HS-5 (cell line): ENCODE measurements at places on chromosomes 4 and X.
A peak's percentile ranks its signal among the peaks of the same experiment; 100 is the strongest.

GRCh38 chrX:41314881-41315280, 19.1 kb upstream of the DDX3X start:
- DNase-seq: no peak

- DNase-seq: no peak
These were observed 7.1 kb downstream of the RASSF6 start for GRCh38 chr4:73613130-73613529.

DNA sequence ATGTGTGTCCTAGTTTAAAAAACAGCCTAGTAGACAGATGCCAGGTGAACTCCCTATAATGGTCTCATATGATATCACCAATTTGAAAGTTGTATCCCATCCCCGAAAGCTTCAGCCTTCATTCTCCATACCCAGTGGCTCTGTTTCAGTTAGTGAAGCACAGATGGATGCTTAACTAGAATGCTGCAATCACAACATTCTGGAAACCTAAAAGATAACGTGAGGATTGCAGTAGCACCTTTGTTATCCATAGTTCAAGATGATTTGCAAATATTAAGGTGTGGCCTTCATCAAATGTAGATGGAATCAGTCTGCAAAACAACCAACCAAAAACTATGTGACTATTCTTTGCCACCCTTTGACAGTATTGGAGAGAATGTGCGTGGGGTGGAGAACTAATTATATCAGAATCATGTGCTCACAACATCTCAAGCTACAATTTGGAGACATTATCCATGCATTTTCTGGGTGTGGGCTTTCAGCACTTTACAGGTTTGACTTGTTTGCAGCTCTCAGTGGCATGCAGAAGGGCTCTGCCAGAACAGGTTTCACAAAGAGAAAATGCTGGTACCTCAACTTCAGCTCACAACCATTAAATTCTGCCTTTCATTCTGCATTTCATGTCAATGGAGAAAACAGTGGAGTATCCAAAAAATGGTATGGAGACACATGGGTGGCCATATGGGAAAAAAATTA, 18.3 kb upstream of the PPID start:
- DNase-seq: no peak

DNA sequence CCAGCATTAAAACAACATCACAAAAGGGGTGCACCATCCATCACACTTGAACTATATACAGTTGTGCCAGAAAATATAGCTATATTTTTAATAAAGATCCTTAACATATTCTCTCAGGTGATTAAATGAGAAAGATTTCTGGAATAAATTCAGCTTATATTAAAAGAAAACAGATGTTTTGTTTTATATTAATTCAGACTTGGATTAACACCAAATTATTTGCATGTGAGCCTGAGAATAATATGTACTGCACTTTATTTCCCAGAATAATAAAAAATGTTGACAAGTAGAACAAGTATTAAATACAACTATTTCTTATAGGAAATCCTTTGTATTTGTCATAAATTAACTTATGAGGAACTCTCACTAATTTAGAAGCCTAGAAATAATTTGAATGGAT, 1467.4 kb downstream of the RAPGEF2 start:
- DNase-seq: no peak

DNA sequence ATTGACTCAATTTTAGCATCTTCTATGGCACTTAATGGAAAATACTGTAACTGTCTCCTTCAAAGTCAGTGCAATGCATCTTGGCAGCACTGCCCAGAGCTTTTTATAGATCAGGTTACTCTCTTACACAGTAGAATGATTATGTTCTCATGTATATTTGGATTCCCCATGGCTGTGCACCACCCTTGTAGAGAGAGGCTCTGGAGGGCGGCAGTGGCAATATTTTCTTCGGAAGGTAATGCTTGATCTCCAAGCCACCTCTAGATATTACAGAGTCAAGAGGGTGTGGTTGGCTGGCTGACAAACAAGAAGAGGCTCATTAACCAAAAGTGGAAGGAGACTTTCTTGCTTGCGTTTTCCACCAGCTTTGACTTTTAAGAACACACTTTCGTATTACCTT, 72.8 kb upstream of the ARSJ start:
- DNase-seq: no peak

GRCh38 chrX:44099366-44099765, 126.2 kb upstream of the NDP start:
- DNase-seq: no peak

GRCh38 chr4:140135529-140136088, 18.4 kb downstream of the MAML3 start:
- no peak for DNase-seq

DNA sequence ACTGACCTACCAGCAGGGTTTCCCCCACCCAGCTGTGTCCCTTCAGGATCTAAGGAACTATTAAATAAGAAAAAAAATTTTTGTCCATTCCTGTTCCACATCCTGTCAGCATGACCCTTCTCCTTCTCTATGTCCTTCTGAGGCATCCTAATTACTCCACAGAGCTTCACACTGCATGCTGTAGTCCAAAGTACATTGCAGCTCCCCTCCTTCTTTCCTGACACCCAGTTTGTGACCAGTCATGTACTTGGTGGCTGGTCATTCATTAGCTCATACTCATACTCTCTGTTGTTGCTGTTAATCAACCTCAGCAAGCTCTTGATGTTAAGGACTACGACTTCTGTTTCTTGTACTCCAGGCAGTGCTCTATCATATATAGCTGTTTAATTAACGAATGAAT, 2.4 kb upstream of the EGF start:
- DNase-seq: no peak

GRCh38 chr4:39548425-39549067, 21.3 kb upstream of the UGDH start:
- no peak for DNase-seq

- DNase-seq: no peak
These were observed 34.4 kb upstream of the CENPU start for GRCh38 chr4:184768296-184768695.

DNA sequence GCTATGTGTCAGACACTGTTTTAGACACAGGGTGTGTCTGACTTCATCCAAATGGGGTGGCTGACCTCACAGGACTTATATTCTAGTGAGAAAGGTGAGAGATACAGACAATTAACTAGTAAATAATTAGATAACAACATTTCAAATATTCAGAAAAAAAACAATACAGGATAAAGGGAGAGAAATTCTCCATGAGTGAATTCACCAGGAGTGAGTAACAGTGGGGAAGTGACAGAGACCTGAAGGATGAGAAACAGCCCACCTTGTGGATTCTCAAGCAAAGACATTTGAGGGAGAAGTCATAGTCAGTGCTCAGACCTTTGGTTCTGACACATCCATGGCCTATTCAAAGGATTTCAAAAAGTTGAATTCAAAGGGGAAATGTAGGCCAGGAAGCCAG, 627.9 kb downstream of the IQCM start:
- DNase-seq: no peak

DNA sequence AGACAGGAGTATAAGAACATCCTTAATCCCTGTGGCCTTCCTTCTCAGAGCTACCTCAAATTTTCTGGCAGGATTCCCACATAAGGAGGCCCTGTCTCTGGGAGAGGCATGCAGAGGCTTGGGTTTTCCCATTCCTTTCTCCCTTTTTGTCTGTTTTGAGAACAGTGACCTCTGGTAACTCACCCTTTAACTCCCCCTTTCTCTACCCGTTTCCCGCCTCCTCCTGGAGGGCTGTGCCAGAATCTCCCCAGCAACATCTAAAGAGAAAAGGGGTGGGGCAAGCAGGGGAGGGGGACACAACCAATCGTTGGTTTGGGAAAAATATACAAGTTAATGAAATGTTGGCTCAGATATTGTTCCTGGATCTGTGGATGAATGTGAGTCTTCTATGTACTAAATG, 303.7 kb upstream of the IRS4 start:
- DNase-seq: no peak

- no peak for DNase-seq
These were observed 698 bp downstream of the AFF1 start for GRCh38 chr4:86935566-86935852.

- DNase-seq: no peak
These were observed 63.1 kb upstream of the GRPR start for GRCh38 chrX:16060252-16060651.

- no peak for DNase-seq
These were observed 19.6 kb downstream of the TMEM187 start for GRCh38 chrX:153992180-153992579.

DNA sequence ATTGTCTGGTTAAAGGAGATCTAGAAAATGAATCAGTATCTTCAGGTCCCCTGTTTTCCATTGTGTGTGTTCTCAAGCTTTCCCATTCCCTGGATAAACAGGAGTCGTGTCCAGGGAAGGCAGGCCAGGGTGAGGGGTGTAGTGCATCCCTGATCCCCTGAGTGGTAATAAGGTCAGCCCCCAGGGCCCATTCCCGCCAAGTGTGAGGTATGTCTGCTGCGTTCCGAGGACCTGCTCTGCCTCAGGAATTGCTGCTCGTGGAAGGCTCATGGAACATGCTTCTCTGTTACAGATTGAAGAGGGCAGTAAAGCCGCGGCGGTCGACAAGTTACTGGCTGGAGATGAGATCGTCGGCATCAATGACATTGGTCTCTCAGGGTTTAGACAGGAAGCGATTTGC, 87.1 kb downstream of the SHROOM2 start:
- no peak for DNase-seq

- DNase-seq: no peak
These were observed 7.0 kb upstream of the ATP6AP2 start for GRCh38 chrX:40573763-40574162.

- no peak for DNase-seq
These were observed 219.4 kb upstream of the RADX start for GRCh38 chrX:106392346-106392745.

GRCh38 chr4:78131403-78131802, 74.3 kb downstream of the FRAS1 start:
- DNase-seq: no peak

GRCh38 chr4:67750691-67751090, 3.5 kb downstream of the GNRHR start:
- no peak for DNase-seq

- DNase-seq: no peak
These were observed 160.0 kb downstream of the SPCS3 start for GRCh38 chr4:176479767-176480166.

GRCh38 chrX:110536816-110537215, 178.2 kb downstream of the RTL9 start:
- DNase-seq: no peak

DNA sequence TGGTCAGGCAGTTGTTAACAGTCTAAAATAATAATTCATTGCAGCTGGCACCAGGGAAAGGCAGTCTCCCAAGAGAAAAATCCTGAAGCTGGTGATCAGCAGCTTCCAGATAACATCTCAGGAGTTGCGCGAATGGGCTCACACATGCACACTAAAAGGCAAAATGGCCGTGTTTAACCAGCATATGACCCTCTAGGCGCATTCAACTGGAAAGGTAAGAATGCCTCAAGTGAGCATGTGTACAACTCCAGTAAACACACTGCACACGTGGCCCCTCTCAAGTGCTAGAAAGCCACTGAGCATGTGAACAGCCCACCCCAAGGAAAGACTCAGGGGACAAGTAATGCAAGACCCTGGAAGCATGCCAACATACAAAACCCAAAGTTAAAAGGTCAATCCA, 33.1 kb downstream of the STPG2 start:
- no peak for DNase-seq

- peak; percentile 91 for DNase-seq
These were observed at the start of gene PPP2R3B for GRCh38 chrX:386768-387575. PPP2R3B (minus strand) TSS chrX:386907; CDS start chrX:386691, 216 bp downstream.

GRCh38 chr4:39455486-39455885, 3.2 kb downstream of the RPL9 start:
- no peak for DNase-seq

DNA sequence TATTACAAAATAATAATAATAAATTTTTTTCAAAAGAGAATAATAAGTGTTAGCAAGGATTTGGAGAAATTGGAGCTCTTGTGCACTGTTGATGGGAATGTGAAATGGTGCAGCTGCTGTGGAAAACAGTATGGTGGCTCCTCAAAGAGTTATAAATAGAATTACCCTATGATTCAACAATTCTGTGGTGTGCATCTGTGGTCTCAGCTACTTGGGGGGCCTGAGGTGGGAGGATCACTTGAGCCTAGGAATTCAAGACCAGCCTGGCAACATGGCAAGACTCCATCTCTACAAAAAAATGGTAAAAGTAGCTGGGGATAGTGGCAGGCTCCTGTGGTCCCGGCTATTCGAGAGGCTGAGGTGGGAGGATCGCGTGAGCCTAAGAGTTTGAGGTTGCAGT, 19.6 kb downstream of the MND1 start:
- DNase-seq: no peak

DNA sequence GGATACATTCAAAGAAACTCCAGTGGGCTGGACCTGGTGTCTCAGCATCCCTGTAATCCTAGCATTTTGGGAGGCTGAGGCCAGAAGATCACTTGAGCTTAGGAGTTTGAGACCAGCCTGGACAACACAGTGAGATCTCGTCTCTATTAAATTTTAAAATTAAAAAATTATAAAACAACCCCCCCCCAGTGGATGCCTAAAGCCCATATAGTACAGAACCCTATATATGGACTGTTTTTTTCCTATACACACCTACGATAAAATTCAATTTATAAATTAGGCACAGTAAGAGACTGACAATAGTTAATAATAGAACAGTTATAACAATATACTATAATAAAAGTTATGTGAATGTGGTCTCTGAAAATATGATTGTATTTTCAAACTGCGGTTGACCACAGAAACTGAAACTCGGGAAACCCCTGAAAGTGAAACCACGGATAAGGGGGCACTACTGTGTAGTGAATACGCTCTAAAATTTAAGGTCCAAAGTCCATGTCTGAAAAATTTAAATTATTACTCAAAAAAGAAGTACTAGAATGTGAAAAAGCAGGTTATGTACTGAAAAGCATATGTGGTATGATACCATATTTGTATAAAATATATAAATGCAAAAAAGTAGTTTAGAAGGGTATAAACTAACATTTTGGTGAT, 2.0 kb downstream of the SMIM14 start:
- no peak for DNase-seq

DNA sequence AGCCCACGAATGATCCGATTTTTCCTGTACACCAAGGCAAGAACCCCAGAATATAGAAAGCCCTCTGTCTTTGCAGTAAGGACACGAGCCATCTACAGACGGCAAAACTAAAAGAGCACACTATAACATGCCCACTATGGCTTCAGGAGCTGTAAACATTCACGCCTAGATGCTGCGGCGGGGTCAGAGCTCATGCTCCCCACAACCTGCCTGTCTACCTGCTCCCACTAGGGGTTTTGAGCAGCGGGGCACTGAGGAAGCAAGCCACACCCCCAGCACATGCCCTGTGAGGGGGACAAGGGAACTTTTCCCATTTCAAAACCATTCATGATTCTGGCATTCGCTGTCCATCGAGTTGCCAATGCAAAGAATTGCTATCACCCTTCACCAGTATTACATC, 144.8 kb downstream of the PAPSS1 start:
- no peak for DNase-seq

- DNase-seq: no peak
These were observed at the start of gene FLNA for GRCh38 chrX:154374313-154375155. FLNA (minus strand) TSS chrX:154374634; CDS start chrX:154371245, 3,389 bp downstream.

- peak; percentile 83 for DNase-seq
These were observed 57.9 kb upstream of the ETNPPL start for GRCh38 chr4:108820492-108821350.

DNA sequence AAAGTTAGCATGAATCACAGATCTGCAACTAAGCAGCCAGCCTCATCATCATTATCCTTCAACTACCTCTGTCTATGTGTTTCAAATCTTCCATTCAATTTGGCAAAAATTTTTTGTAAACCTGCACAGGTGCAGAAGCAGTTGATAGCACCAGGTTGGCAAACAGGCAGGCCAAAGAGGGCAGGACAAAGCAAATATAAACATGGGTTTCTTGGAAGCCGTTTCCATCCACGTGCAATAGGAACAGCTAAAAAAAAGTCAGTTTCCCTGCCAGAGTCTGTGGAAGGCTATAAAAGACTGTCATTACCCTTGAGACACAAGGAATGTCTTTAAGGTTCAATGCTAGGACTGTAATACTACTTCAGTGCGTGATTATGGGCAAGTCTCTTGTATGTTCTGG, 253.2 kb downstream of the PDHA2 start:
- DNase-seq: no peak
